ENCODE measurements at places on chromosomes 13 and 19.

- no peak for DNase-seq
These were observed 1.7 kb downstream of the PCDH8 start for GRCh38 chr13:52846567-52847321.

DNA sequence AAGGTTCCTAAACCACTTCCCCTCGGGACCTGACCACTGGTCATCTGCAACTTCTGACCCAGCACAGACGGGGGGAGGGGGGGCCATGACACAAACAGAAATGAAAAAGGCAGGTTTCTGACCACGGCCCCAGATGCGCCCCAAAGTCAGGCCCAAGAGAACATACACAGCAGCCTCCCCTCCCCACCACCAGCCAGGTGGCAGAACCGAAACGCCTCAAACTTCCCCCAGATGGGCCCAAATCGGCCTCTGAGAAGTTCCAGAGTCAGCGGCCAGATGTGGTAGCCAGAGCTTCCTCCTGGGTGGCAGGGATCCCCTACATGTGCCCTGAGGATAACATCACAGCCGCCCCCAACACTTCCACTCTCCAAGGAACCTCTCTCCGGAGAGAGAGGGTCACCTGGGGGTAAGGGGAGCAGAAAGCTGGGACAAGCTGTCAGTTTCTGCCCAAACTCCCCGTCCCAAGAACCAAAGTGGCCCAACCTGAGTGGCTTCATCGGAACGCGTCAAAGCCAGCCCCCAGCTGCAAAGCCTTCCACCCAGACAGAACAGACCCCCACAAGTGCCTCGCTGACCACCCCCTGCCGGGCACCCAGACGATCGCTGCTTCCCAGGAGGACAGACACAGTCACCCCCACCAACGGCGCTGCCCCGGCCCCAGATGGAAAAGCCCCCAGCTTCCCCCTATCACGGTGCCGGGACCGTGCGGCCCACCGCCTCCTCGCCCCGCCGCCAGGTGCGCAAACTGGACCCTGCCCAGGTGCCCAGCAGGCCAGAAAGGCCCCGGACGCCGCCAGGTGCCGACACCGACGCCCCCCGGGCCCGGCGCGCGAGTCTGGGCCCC lies 800 bp downstream of the ELL start:
- DNase-seq: no peak

GRCh38 chr19:57288373-57288772 lies 8.1 kb downstream of the ZNF460 start:
- no peak for DNase-seq

GRCh38 chr19:39352381-39353255 lies 10.4 kb downstream of the SAMD4B start:
- DNase-seq: no peak

- no peak for DNase-seq
These were observed 55.8 kb upstream of the KLF2 start for GRCh38 chr19:16268676-16269319.

DNA sequence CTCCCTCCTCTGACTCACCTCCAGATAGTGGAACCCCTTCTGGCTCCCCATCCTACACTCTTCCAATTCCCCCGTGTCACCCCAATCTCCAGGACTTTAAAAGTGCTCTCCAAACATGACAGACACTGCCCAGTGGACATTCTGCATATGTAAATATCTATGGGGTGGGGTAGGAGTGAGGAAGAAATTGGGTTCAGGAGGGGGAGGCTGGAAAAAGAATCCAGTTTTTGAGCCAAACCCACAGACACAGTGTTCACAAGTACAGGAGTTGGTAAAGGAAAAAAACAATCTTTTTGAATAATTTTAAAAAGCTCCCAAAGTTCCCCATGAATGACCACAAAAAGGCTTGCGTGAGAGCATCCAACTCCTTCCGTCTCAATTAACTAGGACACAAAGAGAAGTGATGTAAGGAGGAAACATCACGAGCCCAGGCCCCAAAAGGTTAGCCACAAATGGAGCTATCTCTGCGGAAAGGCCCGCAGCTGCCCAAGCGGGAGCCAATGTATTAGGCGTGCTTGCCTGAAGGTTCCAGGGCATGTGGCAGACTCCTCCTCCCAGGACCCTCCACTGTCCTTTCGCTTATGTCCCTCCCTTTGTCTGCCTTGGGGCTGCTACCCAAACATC lies 18.0 kb downstream of the ZC3H4 start:
- DNase-seq: no peak

GRCh38 chr19:39735688-39736087 lies 2.1 kb downstream of the CLC start:
- no peak for DNase-seq

DNA sequence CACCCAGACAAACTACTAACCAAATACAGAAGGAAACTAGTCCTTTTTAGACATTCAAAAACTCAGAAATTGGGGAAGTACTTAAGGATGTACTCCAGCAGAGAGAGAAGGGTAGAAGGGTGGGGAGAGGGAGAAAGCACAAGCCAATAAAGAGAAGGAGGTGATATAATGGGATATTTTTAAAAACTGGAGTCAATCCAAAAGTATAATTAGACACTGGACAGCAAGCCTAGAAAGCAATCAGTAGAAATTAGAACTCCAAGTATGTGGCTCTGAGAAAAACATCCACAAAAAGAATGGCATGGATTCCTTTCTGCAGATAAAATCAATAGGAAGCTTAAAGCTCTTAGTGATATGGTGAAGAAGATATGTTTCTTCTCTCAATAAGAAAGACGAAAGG lies 55.8 kb downstream of the PEPD start:
- no peak for DNase-seq

- no peak for DNase-seq
These were observed 18.6 kb downstream of the DEDD2 start for GRCh38 chr19:42198676-42199439.

GRCh38 chr19:38308006-38308766 lies 4.1 kb downstream of the C19orf33 start:
- no peak for DNase-seq

DNA sequence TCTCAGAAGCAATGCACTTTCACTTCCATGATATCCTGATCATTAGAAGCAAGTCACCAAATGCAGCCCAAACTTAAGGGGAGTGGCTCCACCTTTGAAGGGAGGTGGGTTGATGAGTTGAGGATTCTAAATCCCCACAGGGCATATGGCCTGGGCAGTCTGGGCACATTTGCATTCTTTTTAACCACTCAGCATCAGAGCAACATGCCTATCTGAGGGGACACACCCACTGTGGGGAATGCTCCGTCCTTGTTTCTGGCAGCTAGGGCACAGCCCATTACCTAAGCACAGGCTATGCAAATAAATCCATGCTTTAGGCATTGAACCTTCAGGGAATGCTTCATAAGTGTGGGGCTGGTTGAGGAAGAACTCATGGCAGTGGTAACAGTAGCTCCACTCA lies 12.3 kb upstream of the SACS start:
- no peak for DNase-seq

GRCh38 chr13:106184790-106185189 lies 350.7 kb downstream of the EFNB2 start:
- DNase-seq: no peak

DNA sequence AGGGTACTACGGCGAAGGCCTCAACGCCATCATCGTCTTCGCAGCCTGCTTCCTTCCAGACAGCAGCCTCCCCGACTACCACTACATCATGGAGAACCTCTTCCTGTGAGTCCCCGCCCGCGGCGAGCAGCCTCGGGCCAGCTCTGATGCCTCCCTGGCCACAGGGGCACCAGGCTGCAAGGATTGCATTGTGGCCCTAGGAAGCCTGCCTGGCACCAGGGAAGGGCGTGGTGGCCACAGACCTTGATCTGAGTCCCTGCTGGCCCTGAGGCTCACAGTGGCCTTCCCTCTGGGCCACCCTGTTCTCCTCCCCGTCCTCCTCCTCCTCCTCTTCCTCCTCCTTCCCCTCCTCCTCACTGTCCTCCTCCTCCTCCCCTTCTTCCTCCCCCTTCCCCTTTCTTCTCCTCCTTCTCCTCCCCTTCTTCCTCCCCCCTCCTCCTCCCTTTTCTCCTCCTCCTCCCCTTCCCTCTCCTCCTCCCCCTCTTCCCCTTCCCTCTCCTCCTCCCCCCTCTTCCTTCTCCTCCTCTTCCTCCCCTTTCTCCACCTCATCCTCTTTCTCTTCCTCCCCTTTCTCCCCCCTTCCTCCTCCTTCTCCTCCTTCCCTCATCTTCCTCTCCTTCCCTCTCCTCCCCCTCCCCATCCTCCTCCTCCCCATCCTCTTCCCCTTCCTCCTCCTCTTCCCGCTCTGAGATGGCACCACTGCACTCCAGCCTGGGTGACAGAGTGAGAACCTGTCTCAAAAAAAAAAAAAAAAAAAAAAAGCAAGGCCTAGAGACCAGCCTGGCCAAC lies 24.4 kb upstream of the NMRK2 start:
- DNase-seq: no peak

- DNase-seq: no peak
These were observed 8.2 kb downstream of the ZDHHC20 start for GRCh38 chr13:21450936-21451335.

GRCh38 chr19:10450191-10450852 lies 30.0 kb downstream of the PDE4A start:
- no peak for DNase-seq

DNA sequence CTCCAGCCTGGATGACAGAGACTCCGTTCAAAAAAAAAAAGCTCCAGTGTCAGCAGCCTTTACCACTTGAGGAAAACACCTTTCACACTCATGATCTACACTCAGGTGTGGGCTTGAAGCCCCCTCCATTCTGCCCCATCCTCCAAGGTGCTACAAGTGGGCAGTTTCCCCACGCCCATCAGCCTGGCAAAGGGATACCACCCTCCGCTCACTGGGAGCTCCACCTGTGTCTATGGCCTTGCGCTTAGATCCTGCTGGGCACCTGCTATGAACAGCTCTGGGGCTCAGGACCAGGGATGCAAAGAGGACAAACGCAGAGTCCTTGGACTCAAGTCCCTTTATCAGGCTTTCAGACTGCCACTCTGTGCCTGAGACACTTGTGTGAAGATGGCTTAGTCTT lies 127.8 kb downstream of the CRYL1 start:
- DNase-seq: no peak

DNA sequence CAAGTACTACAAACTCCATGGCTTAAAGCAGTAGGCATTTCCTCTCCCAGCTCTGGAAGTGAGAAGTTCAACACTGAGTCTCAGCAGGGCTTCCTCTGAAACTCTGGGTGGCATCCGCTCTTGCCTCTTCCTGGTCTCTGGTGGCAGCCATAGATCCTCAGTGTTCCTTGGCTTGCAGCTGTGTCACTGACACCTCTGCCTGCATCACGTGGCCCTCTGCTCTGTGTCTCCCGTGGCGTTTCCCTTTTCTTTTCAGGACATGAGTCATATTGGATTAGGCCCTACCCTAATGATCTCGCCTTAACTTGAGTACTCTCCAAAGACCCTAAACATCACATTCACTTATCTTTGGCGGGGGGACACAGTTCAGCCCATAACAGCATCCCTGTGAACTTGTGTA lies 466.7 kb downstream of the MYO16 start:
- no peak for DNase-seq

DNA sequence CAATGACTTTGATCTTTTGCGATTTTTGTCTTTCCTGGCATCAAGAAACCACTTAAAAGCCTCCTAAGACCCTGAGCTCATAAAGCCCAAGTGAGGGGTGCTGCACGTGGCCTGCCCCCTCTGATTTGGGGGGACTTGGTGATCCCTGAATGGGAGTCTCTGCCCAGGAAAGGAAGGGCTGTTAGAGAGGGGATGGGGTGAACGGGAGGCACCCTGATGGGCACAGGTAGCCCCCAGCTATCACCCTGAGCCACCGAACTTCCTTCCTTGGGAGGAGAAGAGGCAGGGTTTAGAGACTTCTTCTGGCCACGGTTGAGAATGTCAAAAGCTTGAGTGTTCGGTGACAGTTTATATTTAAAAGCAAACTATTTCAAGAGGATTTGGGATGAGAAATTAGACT lies 305.5 kb downstream of the ZNF536 start:
- no peak for DNase-seq

- DNase-seq: no peak
These were observed 49.0 kb upstream of the FRY start for GRCh38 chr13:31982540-31982939.

- no peak for DNase-seq
These were observed 36.1 kb upstream of the EPHX3 start for GRCh38 chr19:15268192-15268927.

GRCh38 chr19:41352609-41353465 lies 885 bp downstream of the TGFB1 start:
- no peak for DNase-seq

DNA sequence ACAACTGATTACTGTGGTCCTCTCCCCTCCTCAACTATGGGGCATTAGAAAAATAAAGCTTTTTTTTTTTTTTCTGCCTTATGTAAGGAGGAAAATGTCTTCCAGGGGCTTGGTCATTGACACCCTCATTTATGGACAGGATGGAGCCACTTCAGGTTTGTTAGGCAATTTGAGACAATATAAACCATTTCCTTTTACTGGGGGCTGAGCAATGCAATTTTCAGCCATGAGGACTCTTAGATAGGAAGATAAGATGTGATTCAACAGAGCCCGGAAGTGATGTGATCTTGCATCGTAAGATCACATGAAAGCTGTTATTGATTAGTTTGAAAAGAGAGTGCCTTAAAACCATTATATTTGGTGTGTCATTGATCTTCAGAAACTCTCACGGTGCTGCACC lies 210.8 kb downstream of the OXGR1 start:
- DNase-seq: no peak

GRCh38 chr13:46751811-46752635 lies 44.9 kb downstream of the ESD start:
- no peak for DNase-seq

GRCh38 chr13:25462301-25463125 lies 90.7 kb downstream of the ATP8A2 start:
- DNase-seq: no peak

- DNase-seq: no peak
These were observed at the start of gene CACNG6 for GRCh38 chr19:53991224-53992113. Gene CACNG6, plus strand, starts transcription at chr19:53991637. Its CDS starts 1,241 bp downstream, at chr19:53992878.

DNA sequence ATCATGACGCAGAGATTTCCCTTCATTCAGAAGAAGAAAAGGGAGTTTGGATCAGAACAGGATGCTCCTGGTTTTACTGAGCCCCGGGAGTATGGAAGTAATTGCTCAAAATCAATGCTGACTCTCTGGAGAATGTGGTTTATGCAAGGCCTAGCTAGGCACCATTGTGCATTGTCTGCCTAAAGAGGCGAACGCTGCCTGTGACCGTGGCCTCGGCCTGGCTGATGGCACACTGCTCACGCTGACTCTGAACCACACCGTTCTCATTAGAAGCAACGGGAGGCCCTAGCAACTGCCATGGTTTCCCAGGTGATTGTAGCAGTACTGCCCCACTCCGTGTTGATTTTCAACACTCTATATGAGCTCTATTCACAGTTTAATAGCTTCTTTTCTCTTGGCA lies 41.7 kb upstream of the UBL3 start:
- DNase-seq: no peak

- DNase-seq: no peak
These were observed 311.7 kb downstream of the TBC1D4 start for GRCh38 chr13:75170311-75170710.

- DNase-seq: no peak
These were observed 57.4 kb downstream of the ESD start for GRCh38 chr13:46739447-46740098.

Data from cerebellar nuclear complex (tissue), 1 donor.